ENCODE measurements at places on chromosomes 7 and 10. TPM values are rescaled to one million over a fixed set of nuclear protein-coding genes. Genes with fewer than 3 reads are reported as not detected.
A peak's percentile ranks its signal among the peaks of the same experiment; 100 is the strongest.

DNA sequence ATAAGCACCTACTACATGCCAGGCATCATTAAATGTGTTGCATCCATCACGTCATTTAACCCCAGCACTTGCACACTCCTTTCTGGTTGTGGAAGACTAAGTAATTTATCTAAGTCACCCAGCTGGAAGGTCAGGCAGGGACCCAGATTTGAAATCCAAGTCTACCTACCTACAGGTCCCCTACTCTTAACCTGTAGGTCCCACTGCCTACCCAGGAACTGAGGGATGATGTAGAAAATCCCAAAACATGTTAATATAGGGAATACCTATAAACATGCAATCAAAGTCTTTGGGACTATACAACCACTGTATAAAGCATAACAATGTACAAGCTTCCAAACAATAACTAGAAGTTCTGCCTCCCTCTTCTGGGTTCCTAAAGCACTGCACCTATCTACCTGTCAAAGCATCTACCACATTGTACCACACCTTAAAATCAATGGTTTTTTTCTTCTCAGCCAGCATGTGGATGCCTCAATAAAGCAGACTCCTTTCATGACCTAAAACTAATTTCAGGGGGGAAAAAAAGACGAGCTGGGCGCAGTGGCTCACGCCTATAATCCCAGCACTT, 5.6 kb downstream of the IL6 start:
- DNase-seq, result no peak

DNA sequence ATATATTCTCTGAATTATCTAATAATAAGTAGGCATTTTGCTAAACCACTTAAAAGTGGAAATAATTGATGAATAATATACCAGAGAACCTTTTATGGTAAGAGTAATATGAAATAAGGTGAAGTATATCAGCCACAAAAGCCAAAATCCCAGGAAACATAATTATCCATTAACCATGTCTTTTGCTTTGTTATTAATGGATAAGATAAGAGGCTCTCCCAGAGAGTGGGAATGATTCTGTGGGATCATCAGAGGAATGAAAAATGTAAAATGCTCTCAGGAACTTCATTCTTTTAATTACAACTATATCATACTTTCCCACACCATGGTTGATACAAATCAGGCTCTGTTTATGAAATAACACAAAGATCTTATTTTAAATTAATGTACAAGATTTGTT, 391.7 kb upstream of the FZD8 start:
- no peak for DNase-seq

DNA sequence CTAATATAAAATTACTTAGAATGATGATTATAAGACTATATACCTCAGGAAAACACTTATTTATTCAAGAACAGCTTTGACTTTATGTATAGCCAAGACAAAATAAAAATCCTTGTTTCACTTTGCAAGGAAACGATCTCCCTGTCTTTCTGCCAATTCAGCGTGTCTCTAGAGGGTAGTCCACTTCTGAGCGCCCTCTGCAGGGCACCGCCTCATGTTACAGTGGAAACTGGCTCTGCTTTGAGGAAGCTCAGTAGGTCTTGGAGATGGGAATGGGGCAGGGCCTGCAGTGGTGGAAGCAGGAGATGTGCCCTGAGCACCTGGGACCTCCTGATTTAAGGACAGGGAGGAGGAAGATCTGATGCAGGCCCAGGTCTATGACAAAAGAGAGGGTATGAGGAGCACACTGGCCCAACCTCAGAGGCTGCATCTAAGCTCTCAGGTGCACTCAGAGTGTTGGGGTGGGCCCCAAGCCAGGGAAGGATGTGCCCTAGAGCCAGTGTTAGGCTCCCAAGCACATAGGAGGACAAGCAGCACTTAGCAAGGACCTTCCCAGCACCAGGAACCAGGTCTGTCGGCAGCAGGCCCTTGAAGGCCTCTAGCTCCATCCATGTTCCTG, 481.0 kb downstream of the TNS3 start:
- no peak for DNase-seq

DNA sequence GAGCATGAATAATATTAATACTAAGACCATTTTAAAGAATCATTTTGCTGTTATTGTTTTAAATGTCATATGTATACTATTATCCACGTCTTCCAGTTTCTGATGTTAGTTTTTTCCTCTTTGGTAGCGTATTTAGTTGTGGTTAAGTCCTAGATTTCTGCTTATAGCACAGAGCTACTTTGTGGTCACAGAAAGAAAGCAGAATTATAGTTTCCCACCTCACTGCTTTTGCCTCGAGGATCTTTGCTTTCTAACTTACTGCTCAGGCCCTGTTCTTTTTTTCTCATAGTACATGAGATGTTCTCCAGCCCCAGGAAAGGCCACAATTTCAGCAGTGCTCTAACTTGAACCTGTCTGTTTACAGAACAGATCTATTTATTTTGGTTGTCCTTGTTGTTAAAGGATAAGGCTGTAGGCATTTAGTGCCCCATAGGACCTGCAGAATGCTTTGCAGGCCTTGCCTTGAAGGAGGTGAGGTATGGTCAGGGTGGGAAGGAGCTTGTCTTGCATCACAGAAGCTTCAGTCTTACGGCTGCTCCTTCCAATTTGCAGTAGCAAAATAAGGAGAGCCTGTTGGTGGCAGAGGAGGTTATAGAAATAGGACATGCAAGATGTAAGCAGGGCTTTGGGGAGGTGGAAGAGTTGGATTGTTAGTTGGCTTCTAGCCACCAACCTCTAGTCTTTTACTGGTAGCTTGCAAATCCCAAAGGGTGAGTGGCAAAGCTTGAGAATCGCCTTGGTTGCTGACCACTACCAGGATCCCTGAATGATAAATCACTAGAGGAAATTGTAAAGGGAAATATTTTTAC, 129.1 kb downstream of the LRRC4 start:
- DNase-seq, result no peak

DNA sequence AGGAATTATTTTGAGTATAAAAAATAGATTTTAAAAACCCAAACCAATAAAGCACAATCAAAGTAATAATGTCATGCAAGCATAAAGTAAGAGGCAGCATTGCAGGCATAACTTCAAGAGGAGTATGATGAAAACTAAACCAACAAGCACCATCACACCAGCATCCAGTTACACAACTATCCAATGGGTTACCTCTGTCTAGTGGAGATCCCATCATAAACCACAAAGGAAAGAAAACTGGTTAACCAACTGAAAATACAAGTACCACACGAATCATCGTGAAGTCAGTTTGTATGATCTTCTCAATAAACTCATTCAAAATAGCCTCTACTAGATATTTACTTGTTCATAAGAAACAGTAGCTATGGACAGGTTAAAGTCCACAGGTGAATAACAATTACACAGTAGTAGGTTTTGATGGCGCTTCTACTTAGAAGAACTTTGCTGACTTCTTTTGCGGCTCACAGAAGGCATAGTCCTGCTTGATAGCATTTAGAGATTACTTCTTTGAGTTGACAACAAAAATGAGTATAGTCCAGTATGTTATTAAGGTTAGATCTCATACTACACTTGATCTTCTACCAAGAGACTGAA, 116.6 kb downstream of the MICU1 start:
- no peak for DNase-seq

DNA sequence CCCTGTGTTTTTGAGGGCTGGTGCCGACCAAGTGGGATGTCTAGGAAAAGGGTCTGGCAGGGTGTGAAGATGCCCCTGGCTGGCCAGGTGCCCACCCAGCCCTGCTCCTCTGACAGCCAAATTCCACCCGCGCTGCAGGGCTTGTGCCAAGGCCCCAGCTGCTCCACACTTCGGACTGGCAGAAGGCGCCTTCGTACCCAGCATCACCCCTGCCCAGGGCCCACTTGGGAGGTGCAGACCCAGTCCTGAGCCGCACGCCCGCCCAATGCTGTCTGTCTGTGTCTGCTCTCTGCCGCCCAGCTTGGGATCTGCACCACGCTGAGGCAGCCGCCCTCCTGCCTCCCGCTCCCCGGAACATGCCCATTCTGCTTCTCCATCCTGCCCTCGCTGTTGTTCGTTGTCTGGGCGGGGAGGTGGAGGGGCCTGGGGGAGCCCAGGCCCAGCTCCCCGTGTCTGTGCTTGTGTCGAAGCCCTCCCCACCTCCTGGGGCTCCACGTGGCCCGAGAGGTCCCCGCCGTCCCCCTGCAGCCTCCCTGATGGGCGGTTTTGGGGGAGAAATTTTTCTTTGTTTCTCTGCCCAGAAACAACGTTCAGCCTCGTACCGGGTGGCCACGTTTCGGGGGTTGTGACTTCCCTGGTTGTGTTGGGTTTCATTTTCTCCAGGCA, 36.9 kb upstream of the PPIF start:
- DNase-seq, result peak; percentile 12

DNA sequence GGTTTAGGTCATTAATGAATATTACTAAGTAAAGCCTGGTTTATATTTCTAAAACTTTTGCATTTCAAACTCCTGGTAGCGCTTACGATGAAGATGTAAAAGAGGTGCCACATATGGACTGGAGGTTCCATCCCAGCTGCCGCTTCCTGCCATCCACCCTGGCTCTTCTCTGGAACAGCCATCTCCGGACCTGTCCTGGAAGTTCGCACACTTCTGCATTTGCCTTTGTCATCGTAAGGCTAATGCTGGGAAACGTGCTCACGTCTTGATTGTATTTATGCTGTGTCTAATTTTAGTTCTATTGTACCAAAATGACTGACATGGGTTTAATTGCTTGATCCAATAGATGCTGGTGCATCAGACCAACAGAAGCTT, 103.1 kb downstream of the HIPK2 start:
- no peak for DNase-seq

GRCh38 chr7:111732923-111733322, 170.6 kb upstream of the IMMP2L start:
- no peak for DNase-seq

DNA sequence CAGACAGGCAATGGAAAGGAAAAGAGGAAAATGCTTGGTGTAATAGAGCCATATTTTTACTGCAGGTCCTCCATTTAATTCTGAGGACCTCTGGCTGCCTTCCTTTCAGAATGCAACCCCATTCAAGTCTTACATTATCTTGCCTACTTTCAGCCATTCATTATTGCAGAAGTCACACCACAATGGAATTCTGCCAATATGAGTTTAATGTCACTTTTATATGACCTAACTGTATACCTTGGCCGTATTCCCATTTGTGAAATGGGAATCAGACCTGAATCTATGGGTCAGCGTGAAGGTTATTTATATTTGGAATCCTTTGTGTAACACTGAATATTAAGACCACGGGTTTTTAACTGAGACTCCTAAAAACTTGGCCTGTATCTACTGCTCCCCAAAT, 241.7 kb upstream of the AOAH start:
- no peak for DNase-seq

- no peak for DNase-seq
Observed at GRCh38 chr7:24733414-24734060, 23.7 kb downstream of the GSDME start.

- no peak for DNase-seq
Observed at GRCh38 chr7:16564909-16565426, 38.3 kb downstream of the LRRC72 start.

- no peak for DNase-seq
Observed at GRCh38 chr10:18264466-18265050, 124.3 kb downstream of the CACNB2 start.

DNA sequence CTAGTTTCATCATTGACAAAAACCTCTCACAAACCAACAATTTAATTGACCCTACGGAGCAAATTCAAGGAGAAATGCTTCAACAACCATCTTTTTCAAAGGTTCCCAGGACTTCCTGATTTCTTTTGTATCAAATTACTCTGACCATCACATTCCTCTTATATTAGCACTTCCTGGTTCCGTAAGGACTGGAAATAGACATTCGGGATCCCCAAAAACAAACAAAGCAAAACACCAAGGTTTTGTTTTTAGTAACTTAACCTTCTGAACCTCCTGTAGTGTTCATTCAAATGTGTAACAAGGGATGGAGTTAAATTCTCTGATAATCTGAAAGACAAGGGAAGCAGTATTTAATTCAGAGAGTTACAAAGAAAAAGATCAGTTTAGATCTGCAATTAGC, 387.6 kb upstream of the NRP1 start:
- DNase-seq, result no peak

DNA sequence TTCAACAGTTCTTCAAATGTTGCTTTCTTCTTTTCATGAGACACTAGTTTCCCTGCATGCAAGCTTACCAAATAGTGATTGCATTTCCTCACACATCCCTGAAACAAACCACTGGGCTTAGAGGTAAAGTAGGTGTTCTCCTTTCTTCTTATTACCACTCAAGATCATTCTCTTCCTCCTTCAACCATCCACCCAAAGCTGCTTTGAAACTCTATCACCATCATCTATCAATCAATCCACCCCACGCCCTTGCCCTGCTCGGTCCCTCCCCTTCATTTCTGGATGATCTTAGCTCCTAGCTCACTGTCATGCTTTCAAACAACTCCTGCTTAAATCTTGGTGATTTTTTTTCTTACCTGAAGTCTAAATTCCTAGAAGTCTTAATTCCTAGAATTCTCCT, 18.9 kb downstream of the HYCC1 start:
- no peak for DNase-seq

- no peak for DNase-seq
Observed at GRCh38 chr7:150390205-150390604, 11.1 kb downstream of the ZNF775 start.

GRCh38 chr7:2528481-2529095, 9.0 kb downstream of the LFNG start:
- DNase-seq, result peak; percentile 14

GRCh38 chr7:114519240-114519639, 104.6 kb downstream of the FOXP2 start:
- no peak for DNase-seq

- DNase-seq, result no peak
Observed at GRCh38 chr7:108012499-108013430, 9.8 kb upstream of the LAMB1 start.

- DNase-seq, result no peak
Observed at GRCh38 chr10:77911535-77912123, 14.9 kb downstream of the DLG5 start.

GRCh38 chr10:9096288-9096687, 1041.8 kb downstream of the GATA3 start:
- no peak for DNase-seq

- DNase-seq, result no peak
Observed at GRCh38 chr10:97611473-97611872, 21.8 kb downstream of the MORN4 start.

DNA sequence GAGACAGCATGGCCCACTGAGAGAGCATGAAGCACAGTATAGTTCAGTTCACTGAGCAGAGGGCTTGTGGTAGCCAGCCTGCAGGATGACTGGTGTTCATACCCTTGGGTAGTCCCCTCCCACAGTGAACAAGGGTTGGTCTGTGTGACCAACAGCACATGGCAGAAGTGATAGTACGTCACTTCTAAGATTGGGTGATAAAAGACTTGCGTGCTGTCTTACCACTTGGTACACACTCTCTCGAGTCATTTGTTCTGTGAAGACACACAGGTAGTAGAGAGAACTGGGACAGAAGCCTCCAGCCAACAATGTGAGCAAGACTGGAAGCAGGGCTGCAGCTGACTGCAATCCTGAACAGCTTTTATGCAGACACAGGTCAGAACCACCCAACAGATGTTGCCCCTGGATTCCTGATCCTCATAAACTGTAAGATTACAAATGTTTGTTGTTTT, 14.6 kb downstream of the EPC1 start:
- no peak for DNase-seq

- DNase-seq, result no peak
Observed at GRCh38 chr7:139422126-139422525, 61.3 kb downstream of the KLRG2 start.

Gene COL26A1
- not detected for total RNA-seq

Gene CALML5
- total RNA-seq, result not detected

Gene HERPUD2
- total RNA-seq, result 14.4 TPM

Gene NCAPG2
- 2.8 TPM for total RNA-seq

Gene RADIL
- total RNA-seq, result 2.3 TPM

Gene LAMB4
- not detected for total RNA-seq

Gene PARD3
- total RNA-seq, result 52.7 TPM

Measured in psoas muscle (tissue), 8 donors.